Activated naive CD8-positive, alpha-beta T cell treated with anti-CD3 and anti-CD28 coated beads for 36 hours (primary cell): ENCODE measurements at places on chromosomes 1 and 21. TPM values are rescaled to one million over a fixed set of nuclear protein-coding genes. Genes with fewer than 3 reads are reported as not detected.
A peak's percentile ranks its signal among the peaks of the same experiment; 100 is the strongest.

FAM72C gene
- total RNA-seq = 12.3 TPM

DNA sequence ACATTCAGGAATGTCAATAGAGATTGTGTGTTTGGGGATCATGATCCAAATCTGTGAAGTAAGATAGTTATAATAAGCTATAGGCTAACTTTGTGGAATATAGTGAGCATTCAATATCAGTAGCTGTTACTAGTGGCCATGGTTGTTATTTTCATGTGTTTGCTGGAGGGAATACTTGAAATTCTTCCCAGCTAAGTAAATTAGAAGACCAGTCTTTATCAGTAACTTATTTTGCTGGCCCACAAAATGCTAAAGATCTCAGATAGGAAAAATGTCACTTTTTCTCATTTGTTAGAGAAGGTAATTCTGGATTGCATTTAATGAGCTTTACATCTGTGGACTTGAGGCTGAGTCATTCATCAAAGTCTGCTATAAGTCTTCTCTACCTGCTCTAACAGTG, 156.1 kb upstream of the LRRC7 start:
- no peaks in the 10 kb centered on the region for H3K27me3 ChIP-seq
- no peak for DNase-seq
- no peak overlapping the region for H3K4me3 ChIP-seq
- no peaks in the 10 kb centered on the region for H3K4me1 ChIP-seq
- H3K36me3 ChIP-seq = no peaks in the 10 kb centered on the region

GRCh38 chr1:179968994-179969919, 14.6 kb downstream of the CEP350 start:
- no peaks in the 10 kb centered on the region for H3K27me3 ChIP-seq
- H3K27ac ChIP-seq = no peak overlapping the region
- H3K4me1 ChIP-seq = peaks cover 39% of the 10 kb centered on the region
- H3K36me3 ChIP-seq = peaks cover 38% of the 10 kb centered on the region
- H3K4me3 ChIP-seq = no peak overlapping the region

- no peaks in the 10 kb centered on the region for H3K4me1 ChIP-seq
- DNase-seq = no peak
- H3K4me3 ChIP-seq = no peak overlapping the region
- no peak overlapping the region for H3K27ac ChIP-seq
- H3K27me3 ChIP-seq = no peaks in the 10 kb centered on the region
- no peaks in the 10 kb centered on the region for H3K36me3 ChIP-seq
Observed at GRCh38 chr1:78339490-78339889, 151.3 kb upstream of the PTGFR start.

NR1I3 gene
- not detected for total RNA-seq

DNA sequence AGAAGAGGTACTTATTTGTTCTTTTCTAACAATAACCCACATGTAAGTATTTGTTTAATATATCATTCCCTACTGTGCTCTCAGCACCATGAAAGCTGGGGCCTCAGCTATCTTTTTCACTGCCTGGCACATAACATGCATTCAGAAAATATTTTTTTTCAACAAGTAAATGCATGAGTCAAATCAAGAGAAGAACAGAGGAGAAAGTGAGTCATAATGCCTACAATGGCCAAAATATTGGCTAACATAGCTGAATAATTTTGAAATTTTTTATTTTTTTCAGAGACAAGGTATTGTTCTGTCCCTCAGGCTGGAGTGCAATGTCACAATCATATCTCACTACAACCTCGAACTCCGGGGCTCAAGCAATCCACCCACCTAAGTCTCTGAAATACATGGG, 252.2 kb upstream of the ADAMTS5 start:
- H3K36me3 ChIP-seq = no peaks in the 10 kb centered on the region
- H3K4me3 ChIP-seq = no peak overlapping the region

CHAF1B gene
- total RNA-seq = 38.0 TPM

TRNAU1AP gene
- total RNA-seq = 42.6 TPM

RAB3B gene
- total RNA-seq = 0.08 TPM

DNA sequence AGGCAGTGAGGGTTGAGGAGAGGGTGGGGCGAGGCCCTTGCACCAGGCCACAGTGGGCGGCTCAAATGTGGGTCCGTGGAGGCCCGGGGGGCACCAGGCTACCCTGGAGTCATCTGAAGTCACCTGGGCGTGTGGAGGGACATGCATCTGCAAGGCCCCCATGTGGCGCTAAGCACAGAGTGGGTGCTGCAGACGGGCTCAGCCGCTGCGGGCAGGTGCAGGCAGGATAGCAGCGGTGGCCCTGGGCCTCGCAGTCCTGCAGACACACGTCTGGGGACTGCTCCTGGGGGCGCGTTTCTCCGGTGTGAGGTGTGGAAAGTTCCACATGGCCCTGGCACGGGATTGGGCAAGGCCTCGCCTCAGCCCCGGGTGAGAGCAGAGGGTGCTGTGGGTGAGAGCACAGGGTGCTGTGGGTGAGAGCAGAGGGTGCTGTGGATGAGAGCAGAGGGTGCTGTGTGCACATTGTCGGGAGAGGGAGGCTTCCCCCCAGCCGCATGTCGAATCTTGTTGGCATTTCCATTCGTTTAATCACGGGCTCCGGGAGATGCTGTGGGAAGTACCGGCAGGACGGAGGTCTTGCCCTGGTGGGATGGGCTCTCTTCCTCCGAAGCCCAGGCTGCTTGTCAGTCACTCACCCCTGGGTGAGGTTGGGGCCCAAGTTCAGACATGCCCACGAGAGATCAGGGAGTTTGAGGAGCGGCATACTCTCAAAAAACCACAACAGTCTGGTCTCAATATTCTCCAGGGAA, 46.5 kb downstream of the TP73 start:
- no peaks in the 10 kb centered on the region for H3K4me1 ChIP-seq
- no peak overlapping the region for H3K27ac ChIP-seq
- peaks cover 12% of the 10 kb centered on the region for H3K27me3 ChIP-seq
- no peak for DNase-seq

DNA sequence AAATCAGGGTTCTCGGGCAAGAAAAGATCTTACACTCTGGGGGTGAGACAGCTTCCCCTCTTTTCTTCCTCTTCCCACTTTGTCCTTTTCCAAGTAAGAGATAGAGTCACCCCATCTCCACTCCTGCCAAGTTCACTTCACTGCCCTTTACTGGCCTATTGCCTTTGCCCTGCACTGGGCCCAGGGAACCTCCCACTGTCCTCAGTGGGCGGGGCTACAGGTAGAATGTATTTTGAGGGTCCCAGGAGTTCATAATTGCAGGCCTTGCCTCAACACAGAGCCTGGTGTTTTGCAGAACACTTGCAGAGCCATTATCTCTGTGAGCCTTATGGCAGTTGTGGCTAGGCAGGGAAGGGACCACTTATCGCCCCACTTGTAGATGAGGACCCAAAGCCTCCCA, 3.3 kb downstream of the AMPD2 start:
- H3K4me1 ChIP-seq = peaks cover 34% of the 10 kb centered on the region
- H3K4me3 ChIP-seq = peak overlapping the region; percentile 96
- peak overlapping the region; percentile 38 for H3K27ac ChIP-seq
- no peak for DNase-seq
- peaks cover 14% of the 10 kb centered on the region for H3K36me3 ChIP-seq

DNA sequence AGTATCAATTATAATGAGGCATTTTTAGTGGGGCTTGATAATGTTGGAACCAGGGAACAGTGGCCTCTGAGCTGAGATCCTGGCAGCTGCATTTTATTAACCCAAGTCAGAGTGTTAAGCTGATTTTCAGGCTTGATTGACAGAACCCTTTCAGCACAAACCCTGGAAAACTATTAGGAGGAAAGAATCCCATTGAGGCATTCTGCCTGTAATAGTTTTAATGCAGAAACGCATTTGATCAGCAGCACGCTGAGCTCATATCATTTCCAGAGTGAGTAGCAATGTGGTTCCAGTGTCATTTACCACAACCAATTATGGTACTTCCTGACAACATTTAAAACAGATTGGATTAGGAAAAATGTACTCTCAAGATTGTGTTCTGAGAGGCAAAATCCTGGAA, 78.3 kb upstream of the BARHL2 start:
- H3K4me3 ChIP-seq = no peak overlapping the region
- H3K36me3 ChIP-seq = no peaks in the 10 kb centered on the region
- peaks cover 3% of the 10 kb centered on the region for H3K4me1 ChIP-seq

- H3K27me3 ChIP-seq = peaks cover 7% of the 10 kb centered on the region
- no peaks in the 10 kb centered on the region for H3K4me1 ChIP-seq
- no peak overlapping the region for H3K27ac ChIP-seq
- peaks cover 3% of the 10 kb centered on the region for H3K36me3 ChIP-seq
- H3K4me3 ChIP-seq = no peak overlapping the region
- no peak for DNase-seq
Observed at GRCh38 chr1:54927472-54928240, 40.7 kb upstream of the DHCR24 start.

DNA sequence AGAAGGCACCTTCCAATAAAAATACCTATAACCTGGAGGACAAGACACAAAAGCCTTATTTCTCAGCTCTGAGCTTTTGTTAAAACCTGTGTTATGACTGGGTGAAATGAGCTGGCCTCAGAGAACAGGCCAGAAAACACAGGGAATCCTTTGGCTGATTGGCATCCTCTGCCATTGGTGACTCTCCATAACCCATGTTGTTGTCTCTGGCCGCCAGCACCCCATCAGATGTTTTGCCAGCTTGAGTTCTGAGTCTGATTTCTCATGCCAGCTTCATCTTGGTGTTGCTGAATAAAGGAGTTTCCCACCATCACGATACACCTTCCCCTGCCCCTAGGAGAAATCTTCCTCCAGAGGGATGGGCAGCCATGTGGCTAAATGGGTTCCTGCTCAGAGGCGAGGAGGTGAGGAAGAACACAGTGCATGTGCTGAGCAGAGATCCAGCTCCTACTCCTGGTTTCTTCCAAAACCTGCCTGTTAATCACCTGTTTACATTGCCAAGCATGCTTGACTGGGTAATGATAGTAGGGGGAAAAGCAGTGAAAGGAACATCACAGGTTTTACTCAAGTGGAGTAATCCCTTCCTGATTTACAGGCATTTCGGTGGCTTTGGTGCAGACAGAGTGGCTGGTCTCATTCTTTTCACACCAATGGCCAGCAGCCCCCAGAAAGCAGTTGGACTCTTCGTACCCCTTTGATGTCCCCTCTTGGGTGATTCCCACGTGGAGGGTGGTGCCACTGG, 109.8 kb downstream of the ROR1 start:
- H3K27me3 ChIP-seq = no peaks in the 10 kb centered on the region
- no peak for DNase-seq
- no peaks in the 10 kb centered on the region for H3K4me1 ChIP-seq
- no peak overlapping the region for H3K4me3 ChIP-seq

GRCh38 chr1:166975361-166976129, at the start of gene ILDR2:
Gene ILDR2 (minus strand): TSS chr1:166975540. CDS start chr1:166975268, 272 bp downstream.
- peaks cover 45% of the 10 kb centered on the region for H3K27me3 ChIP-seq
- H3K4me1 ChIP-seq = peaks cover 31% of the 10 kb centered on the region
- H3K27ac ChIP-seq = peak within 1 kb of the TSS; percentile 59
- no peaks in the 10 kb centered on the region for H3K36me3 ChIP-seq

GRCh38 chr1:162939035-162939434, 78.1 kb upstream of the CCDC190 start:
- no peak for DNase-seq
- no peak overlapping the region for H3K4me3 ChIP-seq
- H3K4me1 ChIP-seq = peaks cover 12% of the 10 kb centered on the region
- H3K27ac ChIP-seq = no peak overlapping the region
- H3K36me3 ChIP-seq = no peaks in the 10 kb centered on the region

- H3K4me1 ChIP-seq = no peaks in the 10 kb centered on the region
- H3K27ac ChIP-seq = no peak overlapping the region
Observed at GRCh38 chr1:115218034-115218405, 120.0 kb downstream of the NGF start.

DNA sequence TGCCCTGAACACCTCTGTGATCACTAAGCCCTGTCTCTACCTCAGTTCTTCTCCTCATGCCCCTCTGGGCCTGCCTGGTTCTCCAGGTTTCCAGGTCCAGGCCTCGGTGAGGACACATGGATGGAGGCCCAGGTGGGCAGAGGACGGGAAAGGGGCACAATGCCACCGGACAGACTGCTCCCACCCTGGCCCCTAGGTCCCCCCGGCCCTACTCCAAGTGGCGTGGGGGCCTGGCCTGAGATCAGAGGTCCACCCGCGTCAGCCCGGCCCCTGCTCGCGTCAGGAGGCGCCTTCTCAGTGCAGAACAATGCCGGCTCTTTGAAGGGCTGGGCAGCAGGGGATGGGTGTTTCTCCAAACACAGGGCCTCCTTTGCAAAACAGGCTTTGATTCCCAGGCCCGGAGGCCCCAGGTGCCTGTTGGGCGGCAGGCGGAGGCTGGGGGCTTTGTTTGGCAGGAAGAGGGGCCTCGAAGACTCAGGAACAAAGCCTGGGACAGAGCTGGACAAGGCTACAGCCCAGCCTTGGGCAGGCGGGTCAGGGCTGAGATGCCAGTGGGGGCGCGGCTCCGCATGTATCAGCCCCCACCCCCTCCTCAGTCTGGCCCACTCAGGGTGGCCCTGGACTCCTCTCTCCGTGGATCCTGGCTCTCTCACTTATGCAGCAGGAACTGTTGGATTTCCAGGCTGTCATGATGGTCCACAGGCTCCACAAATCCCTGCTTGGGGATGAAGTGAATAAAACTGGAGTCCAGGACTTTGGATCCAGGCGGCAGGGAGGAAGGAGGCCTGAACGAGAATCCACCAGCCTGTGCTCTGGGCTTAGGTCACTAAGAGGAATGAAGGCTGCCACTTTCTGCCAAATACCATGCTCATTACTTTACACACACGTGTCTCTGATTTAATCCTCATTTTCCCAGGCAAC, 77.4 kb upstream of the SLC2A1 start:
- H3K27me3 ChIP-seq = no peaks in the 10 kb centered on the region
- no peak overlapping the region for H3K4me3 ChIP-seq
- H3K27ac ChIP-seq = no peak overlapping the region
- H3K36me3 ChIP-seq = no peaks in the 10 kb centered on the region

CADM3 gene
- not detected for total RNA-seq

APOBEC4 gene
- not detected for total RNA-seq

DNA sequence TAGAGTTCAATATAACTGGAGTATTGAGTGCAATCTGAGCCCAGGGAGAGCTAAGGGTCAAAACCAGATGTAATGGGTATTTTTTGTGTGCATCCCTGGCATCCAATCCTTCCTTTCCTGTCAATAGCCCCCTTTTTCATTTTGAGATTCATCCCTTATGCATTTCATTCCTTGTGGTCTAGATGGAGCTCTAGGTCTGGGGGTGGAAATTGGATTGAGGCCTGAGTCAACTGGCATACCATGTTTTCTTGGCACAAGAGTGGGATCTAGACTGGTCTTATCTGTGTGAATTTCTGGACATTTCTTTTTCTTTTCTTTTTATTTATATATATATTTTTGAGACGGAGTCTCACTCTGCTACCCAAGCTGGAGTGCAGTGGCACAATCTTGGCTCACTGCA, 67.3 kb upstream of the RAB3GAP2 start:
- DNase-seq = no peak
- no peaks in the 10 kb centered on the region for H3K4me1 ChIP-seq
- no peak overlapping the region for H3K27ac ChIP-seq
- no peaks in the 10 kb centered on the region for H3K27me3 ChIP-seq
- H3K4me3 ChIP-seq = no peak overlapping the region

GRCh38 chr1:219427989-219428388, 184.9 kb downstream of the ZC3H11B start:
- no peak overlapping the region for H3K4me3 ChIP-seq
- no peak for DNase-seq
- H3K36me3 ChIP-seq = no peaks in the 10 kb centered on the region
- H3K27ac ChIP-seq = no peak overlapping the region
- no peaks in the 10 kb centered on the region for H3K4me1 ChIP-seq
- no peaks in the 10 kb centered on the region for H3K27me3 ChIP-seq
